RKO (cell line): ENCODE measurements at places on chromosomes 2 and 18.

DNA sequence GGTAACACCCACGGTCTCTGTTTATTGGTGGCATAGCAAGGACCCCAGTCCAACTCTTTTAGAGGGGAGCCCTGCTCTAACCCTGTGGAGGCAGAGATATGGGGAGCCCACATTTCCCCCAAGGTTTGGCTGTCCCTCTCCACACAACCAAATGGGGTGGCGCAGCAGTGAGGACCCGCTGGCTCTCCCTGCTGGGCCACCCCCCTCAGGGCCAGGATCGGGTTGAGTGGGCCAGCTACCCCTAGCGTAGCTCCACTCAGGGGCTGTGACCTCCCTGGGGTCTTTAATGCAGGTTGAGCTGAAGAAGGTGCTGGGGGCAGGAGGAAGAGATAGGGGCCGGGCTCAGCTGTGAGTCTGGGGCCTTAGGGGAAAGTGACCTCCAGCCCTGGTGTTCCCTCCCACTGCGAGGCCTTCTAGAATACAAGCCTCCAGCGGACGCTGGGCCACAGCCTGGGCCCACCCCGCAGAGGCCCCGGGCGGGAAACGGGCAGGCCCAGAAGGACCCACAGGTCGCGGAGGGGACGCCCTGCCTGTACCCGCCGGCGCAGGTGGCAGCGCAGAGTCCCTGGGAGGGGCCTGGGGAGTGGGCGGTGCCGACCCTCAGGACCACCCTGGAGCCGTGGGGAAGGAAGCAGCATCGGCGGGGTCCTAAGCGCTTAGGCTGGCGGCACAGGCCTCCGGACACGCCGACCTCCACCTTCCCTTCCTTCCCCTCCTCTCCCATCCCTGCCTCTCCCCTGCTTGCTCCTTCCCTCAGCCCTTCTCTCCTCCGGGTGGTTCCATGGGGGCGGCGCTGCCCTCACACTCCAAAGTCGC, 9.6 kb downstream of the CROCC2 start:
- DNase-seq, result no peak

DNA sequence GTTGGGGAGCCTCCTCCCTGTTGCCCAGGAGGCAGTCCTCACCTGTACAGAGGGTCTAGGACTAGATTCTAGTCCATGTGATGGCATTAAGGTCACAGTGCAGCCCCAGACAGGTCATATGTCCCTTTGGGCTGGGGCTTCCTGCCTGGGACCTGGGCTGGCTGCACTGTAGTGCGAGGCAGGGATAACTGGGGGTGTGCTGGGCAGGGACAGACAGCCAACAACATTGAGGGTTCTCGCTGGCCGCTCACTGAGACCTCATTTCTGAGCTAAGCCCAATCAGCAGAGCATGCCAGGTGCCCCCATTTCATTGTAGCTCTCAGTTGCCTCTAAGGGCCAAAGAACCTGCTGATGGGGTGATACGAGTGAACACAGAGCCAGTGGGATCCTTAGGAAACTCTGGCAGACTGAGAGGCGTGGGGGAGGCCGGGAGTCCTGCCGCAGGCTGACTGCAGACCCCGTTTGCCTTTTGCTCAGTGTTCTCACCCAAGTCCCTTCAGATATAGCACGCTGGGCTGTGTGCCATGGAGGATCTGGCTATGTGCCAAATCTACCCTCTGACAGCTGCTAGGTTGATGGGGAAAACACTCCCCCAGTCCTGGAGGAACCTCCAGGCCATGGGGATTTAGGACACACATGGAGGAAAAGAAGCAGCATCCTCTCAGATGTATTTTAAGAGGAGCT, 51.9 kb downstream of the DYSF start:
- no peak for DNase-seq

DNA sequence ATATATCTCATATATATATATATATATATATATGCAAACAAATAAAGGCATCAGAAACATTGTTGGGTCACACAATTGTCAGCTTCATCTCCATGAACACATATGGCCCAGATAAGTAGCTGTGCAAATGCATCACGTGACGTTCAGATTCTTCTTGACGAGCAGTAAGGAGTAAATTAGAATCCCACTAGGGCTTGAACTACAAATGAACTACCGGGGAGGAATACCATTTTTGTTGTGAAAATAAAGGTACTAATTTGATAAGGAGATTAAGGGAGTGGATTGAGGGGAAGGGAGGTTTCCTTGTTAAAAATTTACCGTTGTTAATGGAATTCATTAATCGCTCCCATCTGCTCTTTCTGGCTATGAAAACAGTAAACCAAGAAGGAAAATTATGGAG, 186.5 kb upstream of the COPS8 start:
- no peak for DNase-seq

- DNase-seq, result no peak
These were observed 15.7 kb downstream of the MSH6 start for GRCh38 chr2:47798631-47799030.

DNA sequence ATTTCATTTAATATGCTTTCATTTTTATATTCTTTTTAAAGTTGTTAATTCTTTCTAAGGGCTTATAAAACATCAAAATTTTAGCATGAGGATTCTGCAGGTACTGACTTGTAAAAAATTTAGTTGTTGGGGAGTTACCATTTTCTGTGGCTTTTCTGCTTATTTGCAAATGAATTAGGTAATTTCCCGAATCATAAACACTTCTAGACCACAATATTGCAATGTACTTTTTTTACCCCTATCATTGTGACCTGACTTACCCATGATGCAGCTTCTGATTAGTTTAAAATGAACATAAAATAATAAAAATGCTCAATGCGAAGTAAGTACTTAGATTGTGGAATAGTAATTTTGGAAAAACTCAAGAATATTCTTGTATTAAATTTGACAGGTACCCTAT, 11.4 kb downstream of the ARL6IP6 start:
- no peak for DNase-seq

DNA sequence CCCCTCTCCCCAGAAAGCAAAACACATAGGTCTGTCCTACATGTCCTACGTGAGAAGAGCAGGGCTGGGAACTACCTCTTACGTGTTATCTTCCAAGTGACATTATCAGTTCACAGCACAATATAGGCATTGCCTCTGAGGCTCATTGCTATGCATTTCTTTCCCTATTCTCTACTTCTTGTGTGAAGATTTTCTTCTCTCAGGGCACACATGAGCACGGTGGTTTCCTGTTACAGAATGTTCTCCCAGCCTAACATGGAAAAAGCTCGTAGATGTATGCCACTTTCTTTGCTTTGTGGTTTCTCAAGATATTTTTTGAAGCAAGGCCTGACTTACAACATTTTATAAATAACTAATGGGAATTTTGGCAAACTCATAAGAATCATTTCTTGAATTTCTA, 19.4 kb upstream of the DSC3 start:
- DNase-seq, result no peak

GRCh38 chr18:23259701-23260681, 124.7 kb downstream of the CABLES1 start:
- DNase-seq, result no peak

- no peak for DNase-seq
These were observed 26.6 kb downstream of the BIN1 start for GRCh38 chr2:127080226-127080937.

DNA sequence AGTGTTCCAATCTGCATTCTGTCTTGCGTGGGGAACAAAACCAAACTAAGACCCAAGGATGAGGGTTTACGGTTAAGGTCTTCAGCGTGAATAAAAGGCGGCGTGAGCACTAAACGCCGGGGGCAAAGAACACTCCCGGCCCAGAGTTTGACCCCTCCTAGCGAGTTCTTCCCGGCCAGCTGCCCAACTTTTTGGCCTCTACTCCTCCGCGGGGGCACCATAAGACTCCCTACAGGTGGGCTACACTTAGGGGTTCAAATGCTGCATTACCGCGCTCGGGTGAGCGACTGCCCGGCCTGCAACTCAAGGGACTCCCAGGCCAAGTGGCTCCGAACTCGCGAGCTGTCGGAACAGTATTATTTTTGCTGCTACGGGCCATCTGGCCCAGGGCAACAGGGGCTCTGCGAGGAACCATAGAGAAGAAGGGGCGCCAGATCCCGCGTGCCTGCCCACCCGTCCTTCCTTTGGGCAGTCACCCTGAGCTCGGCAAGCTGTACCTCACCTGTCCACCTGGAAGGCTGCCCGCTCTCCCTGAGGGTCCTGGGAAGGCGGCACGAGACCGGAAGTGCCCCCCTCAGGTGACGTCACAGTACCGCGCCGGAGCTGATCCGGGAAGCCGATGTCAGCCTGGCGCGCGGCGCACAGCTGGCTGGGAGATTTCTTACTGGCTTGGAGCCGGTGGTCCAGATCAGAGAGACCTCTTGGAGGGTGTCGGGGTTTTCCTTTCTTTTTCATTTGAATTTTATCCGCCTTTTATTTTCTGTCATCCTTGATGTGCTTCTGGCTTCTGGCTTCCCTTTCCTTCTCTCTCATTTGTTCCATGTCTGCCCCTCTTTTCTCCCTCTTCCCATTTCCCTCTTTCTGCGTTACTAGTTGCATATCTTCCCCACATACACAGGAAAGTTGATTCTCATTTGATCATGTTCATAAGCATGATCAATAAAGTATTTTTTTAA, at the start of gene LDAH:
TSS of gene LDAH (minus strand) at position 567 of the 956 bp plus-strand sequence. CDS start 21,638 bp downstream, outside the sequence.
- DNase-seq, result peak; percentile 88

DNA sequence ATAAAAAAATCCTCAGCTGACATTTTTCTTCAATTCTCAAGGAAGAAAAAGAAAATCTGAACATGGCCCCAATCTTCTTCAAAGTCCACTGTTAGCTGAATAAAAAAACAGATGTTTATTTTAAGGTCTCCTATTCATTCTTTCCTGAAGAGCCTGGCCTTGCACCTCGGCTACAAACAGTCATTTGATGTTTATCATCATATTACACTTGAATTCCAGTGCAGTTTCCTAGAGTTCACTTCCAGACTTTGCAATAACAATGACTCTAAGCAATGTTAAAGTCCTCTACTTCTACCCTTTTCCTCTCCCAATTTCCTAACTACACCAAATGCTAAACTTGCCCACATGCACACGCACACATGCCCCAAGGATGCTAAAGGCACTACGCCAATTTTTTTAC, 70.1 kb downstream of the NOL10 start:
- no peak for DNase-seq

DNA sequence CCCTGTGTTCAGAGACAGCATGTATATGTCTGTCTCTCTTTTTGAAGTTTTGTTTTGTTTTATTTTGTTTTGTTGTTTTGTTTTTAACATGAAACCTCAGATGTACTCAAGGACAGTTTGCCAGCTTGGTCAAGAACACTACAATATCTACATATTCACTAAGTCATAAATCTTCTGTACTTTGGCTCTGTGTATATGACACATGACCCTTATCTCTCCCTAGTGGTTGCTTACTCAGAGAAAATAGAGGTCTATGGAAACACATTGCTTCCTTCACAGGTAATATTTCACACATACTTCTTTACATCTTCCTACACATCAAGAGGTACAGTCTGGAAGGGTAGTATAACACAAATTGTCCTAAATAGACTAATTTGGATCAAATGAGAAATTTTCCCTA, 312.6 kb upstream of the VRK2 start:
- DNase-seq, result no peak

DNA sequence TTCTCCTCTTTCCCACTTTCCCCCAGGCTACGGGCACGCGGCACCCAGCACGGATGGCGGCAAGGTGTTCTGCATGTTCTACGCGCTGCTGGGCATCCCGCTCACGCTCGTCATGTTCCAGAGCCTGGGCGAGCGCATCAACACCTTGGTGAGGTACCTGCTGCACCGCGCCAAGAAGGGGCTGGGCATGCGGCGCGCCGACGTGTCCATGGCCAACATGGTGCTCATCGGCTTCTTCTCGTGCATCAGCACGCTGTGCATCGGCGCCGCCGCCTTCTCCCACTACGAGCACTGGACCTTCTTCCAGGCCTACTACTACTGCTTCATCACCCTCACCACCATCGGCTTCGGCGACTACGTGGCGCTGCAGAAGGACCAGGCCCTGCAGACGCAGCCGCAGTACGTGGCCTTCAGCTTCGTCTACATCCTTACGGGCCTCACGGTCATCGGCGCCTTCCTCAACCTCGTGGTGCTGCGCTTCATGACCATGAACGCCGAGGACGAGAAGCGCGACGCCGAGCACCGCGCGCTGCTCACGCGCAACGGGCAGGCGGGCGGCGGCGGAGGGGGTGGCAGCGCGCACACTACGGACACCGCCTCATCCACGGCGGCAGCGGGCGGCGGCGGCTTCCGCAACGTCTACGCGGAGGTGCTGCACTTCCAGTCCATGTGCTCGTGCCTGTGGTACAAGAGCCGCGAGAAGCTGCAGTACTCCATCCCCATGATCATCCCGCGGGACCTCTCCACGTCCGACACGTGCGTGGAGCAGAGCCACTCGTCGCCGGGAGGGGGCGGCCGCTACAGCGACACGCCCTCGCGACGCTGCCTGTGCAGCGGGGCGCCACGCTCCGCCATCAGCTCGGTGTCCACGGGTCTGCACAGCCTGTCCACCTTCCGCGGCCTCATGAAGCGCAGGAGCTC, 35.4 kb downstream of the KCNK3 start:
- DNase-seq, result no peak

DNA sequence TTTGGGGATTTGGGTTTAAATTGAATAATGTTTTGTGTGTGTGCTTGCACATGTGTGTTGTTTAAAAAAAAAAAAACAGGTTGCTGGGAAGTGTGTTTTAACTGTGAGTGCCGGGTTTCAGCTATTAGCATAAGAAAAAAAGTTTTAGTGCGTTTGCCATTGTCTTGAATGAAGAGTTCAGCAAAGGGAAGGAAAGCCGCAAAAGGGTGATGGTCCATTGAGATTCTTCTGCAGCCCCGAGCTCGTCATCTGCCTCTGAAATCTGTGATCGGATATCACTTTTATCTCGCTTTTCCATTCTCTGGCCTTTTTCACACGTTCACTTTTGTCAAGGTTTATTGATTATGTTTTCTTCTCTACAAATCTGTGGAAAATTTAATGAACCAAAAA, 4.7 kb downstream of the GLI2 start:
- DNase-seq, result no peak

DNA sequence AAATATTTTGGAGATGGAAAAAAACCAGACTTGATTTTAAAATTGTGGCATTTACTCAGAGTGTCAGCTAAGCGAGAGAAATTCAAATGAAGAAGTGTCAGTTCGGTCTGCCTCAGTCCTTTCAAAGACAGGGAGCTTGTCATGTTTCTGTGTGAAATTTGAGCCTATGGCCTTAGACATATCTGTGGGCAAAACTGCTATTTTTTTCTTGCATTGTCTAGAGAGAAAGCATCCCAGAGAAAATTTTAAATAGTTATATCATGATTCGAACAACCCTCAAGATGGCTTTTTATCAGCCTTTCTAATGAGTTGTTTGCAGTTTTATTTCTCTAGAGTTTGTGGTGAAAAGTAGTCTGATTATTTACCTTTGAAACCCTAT, 50.2 kb upstream of the KCNE4 start:
- DNase-seq, result no peak

GRCh38 chr2:28454016-28454930, 41.6 kb upstream of the PLB1 start:
- DNase-seq, result peak; percentile 59

DNA sequence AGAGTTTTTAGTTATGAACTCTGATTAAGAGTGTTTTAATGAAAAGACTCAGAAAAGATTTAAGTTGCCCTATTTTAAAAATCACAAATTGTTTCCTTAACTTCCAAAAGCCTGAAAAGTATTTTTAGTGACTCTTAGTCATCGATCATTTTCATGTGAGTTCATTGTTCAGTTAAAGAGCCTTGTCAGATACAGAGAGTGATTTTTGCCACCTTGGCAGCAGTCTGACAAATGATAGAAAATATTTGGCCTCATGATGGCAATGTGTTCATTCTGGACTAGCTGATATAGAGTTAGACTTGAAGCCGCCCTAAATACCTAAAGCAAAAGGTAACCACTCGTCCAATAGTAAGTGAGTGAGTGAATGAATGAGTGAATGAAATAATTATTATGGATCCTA, 225.8 kb downstream of the CPS1 start:
- DNase-seq, result no peak

GRCh38 chr18:49214706-49215105, 245.7 kb downstream of the DYM start:
- DNase-seq, result no peak
